ENCODE measurements at places on chromosomes 7 and 10.

DNA sequence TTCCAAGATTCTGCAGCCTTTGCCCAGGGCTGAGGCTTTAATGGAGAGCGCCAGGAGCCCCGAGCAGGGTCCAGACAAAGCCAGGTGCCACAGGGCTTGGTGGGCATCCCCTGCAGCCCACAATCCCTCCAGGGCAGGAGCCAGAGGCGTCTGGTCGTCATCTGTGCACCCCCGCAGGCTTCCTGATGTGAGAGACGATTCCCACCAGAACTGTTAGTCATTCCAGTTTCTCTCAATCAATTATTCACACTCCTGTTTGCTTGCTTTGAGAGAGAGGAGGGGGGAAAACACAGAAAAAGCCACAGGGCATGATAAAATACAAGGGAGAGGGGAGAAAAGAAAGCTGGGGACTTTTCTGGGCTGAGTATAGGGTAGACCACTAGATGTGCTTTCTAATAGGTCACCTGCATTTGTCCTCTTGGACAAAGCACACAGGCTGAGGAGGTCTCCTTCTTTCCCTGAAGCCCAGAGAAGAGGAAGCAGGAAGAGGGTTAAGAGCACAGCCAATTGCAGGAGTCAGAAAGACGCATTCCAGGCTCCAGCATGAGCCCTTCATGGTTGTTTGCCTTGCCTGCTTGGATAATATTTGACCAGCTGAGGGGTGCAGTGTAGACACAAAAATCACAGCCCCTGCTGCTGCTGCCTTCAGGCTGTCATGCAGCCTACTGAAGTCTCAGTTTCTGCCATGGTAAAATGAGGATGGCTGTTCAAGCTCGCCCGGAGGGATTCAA is 194.4 kb downstream of the PLXNA4 start:
- DNase-seq = no peak

GRCh38 chr7:76395965-76396726 is 13.4 kb downstream of the SSC4D start:
- DNase-seq = no peak

DNA sequence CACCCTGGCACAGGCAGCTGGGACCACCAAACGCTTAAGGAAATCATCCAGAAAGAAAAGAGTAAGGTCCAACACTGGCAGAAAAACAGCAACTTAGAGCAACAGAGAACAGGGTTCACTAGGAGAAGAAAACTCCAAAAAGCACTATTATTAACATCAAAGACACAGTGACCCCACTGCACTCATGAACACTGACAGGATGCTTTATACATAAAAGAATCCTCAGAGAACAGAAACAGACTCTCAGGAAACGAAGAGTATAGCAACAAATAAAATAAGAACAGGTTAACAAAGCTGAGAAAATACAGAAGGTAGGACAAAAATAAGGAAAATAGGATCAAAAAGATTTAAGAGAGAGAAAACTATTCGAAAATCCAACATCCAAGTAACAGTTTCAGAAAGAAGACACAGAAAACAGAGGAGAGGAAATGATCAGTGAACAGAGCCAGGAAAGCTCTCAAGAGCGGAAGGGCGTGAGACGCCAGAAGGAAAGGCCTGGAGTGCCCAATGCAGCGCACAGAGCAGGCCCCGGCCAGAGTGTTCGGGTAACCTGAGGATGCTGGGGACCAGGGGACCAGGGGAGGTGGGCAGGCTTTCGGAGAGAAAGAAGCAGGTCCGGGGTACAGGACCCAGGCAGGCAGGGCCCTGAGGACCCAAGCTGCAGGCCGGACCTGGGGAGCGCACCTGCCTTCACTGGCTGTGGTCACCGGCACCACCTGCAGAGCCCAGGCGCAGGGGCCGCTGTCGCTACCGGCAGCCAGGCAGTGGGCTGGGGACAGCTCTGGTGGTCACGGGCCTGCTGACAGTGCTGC is 258.2 kb downstream of the MAD1L1 start:
- DNase-seq = no peak

DNA sequence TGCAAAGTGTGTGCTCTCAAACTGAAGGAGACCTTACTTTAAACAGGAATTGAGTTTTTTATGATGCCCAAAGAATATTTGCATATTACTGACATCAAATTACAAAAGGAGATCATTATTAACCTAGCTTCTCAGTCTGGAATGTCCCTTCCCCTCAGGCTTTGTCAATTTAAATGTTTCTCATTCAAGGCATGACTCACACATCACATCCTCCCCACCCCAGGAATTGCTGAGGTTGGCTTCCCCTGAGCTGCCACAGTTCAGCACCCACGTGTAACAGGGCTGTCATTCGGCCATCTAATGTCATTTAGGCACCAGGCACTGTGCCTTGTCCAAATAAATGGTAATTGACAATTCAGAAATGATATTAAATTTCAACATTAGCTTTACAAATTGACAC is 305.9 kb upstream of the MGMT start:
- DNase-seq = no peak

DNA sequence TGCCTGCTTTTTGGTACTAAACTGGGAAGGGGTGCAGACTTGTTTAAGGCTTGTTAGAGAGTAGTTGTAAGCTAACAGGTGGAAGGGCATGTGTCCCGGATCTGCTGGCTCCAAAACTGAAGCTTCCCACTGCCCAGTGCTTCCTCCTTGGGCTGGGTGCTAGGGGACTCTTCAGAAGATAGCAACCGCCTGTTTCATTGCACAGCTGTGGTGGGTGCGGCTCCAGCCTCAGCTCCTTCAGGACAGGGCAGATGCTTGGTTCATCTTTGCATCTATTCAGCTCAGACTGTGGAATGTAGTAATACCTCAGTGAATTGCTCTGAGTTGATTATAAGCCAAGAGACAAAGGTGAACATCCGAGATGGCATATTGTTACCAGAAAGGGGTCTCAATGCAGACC is 527.1 kb downstream of the TYW1 start:
- no peak for DNase-seq

DNA sequence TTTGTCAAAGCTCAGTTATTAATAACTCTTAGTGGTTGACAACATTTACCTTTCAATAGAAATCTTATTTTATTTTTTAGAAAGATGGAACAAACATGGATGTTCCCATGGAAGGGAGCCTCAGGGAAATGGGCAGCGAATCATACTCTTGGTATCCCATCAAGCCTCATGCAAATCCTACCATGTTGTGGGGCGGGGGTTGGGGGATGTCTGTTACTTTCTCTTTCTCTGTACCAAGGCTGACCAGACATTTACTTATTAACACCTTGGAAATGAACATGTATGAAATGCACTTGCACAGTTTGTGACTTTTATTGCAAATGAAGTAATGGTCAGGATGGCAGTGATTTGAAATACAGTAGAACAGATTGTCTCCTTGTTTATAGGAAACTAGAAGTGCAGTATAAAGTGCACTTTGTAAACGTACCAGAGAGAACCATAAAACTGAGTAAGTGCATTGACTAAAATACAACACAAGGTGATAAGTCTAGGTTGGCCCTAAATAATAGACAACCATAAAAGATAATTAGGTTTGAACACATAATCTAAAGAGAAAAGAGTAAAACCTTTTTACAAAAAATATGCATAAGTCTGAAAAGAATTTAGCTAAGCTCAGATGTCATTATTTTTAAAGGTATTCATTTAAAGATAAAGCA is 32.4 kb downstream of the SEMA3D start:
- DNase-seq = no peak

DNA sequence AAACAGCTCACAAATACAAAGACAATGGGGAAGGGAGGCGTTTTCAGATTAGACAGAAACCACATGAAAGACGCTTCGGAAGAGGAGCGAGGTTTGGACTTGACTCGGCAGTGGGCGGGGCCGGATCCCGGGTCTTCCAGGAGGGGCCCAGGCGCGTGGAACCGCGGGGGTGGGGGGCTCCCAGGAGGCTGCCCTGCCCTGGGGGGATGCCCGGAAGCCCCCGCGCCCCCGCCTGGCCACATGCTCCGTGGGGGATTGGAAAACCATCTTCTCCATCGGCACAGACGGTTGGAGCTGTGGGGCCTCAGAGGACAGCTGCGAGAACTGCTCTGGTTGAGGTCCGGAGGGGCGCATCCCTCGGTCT is 186.0 kb upstream of the SHH start:
- no peak for DNase-seq

DNA sequence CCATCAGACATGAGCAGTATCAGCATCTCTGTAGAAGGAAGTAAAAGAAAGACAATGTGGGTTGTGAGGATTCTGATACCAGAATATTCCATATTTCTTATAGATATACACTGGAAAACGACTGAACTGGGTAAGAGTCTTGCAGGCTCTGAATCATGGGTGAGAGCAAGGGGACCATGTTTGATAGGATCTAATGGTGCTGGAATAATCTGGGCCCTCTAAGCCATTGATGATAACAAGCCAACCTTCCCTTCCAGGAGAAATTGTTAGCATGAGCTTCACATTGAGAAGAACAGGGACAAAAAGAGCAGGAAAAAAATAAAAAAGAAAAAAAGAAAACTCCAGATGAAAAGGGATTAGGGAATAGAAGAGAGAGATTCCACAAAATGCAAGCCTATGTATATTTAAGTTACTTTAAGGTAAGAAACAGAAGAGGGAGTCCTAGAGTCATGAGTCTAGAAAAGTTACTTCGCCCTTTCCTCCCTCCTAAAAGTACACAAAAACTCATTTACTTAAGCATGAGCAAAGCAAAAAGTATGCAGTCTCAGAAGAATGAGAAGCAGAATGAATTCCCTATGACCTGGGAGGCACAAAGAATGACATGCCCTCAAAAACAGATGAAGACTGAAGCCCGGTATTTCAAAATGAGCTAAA is 181.9 kb downstream of the TMEM26 start:
- no peak for DNase-seq

DNA sequence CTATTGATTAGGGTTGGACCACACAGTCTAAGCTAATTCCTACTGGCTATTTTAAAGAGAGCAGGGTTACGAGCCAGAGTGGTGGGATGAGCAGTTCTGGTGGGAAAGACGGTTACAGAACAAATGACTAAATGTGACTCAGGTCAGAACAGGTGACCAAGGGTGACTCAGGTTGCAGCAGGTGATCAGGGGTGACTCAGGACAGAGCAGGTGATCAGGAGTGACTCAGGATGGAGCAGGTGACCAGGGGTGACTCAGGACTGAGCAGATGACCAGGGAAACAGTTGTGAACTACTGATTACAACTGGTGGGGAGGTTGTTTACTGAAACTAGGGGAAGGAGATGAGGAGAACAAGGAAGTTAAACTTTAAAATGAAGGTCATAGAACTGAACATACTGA is 366.3 kb downstream of the ABCA13 start:
- no peak for DNase-seq

GRCh38 chr7:92325858-92326257 is 80.1 kb downstream of the ANKIB1 start:
- no peak for DNase-seq

- no peak for DNase-seq
Measured at GRCh38 chr7:94222516-94222915, 172.2 kb upstream of the COL1A2 start.

- DNase-seq = no peak
Measured at GRCh38 chr10:96701265-96701664, 19.0 kb downstream of the PIK3AP1 start.

- DNase-seq = no peak
Measured at GRCh38 chr7:7789551-7789988, 71.2 kb upstream of the RPA3 start.

DNA sequence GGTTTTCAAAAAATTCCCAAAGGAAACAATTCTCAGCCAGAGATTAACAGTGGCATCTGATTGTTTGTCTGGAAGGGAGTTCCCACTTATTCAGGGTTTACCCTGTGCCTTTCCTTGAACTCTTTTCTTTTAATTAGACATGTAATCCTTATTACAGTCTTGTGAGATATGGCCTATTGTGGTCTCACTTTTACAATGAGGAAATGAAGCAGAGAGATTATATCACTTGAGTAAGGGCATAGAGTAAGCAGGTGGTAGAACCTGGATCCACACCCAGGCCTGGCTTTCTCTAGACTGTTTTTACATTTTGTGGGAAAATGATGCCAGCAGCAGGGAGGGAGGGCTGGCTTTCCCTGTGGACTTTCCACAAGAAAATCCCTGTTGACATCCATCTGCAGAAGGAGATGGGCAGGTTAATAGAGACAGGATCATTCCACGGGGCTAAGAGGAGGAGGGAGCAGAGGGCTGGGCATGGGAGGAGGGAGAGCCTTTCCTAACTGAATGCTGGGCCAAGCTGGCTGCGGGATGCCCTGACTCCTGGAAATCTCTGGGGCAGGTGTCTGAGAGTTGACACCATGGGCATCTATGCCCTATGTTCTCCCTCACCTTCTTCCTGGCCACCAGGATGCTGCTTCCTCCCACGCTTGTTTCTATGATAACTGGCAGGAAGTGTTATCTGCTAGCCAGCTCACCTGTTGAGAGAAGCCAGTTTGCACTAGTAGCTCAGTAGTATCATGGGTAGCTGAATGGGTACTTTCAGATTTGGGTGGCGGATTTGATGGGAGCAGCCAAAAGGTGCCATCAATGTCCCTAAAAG is 28.7 kb upstream of the ARHGAP22 start:
- DNase-seq = no peak

DNA sequence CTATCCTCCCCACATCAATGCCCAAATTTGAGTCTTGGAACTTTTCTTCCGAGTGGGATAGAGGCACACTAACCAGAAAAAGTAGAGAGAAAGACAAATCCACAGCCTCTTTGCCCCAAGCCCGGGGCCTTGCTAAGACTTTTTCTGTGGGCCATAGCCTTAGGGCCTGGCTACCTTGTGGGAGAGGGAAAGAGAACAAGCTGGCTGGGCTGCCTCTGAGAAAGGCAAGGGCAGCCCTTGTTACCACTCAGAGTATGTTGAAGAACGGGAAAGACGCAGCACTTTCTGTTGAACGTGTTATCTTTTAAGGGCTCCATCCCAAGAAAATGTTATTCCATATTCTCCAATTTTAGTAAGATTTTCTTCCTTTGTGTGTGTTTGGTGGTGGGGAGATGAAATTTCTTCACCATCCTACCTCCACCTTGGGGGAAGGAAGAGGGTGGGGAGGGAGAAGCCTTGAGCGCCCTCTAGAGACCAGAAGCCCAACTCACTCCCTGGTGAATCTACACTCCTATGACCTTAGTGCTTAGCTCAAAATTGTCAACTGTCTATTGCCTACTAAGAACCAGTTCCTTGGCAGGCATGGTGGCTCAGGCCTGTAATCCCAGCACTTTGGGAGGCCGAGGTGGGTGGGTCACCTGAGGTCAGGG is 3.9 kb upstream of the NRF1 start:
- peak; percentile 37 for DNase-seq

GRCh38 chr10:2972216-2972615 is 95.1 kb upstream of the PFKP start:
- no peak for DNase-seq

- no peak for DNase-seq
Measured at GRCh38 chr10:115980470-115980869, 292.5 kb downstream of the GFRA1 start.

GRCh38 chr7:146889806-146890555 is 773.4 kb downstream of the CNTNAP2 start:
- DNase-seq = no peak

GRCh38 chr10:44180321-44181168 is 204.4 kb downstream of the CXCL12 start:
- DNase-seq = no peak

GRCh38 chr10:110141871-110142635 is 65.4 kb upstream of the MXI1 start:
- DNase-seq = no peak

Measured in activated CD4-positive, alpha-beta T cell treated with anti-CD3 and anti-CD28 coated beads, Interleukin-2, amount 50 U/mL, for 1 hour (primary cell).